ENCODE measurements at places on chromosomes 2 and 18.

GRCh38 chr2:210561475-210561874, 5.1 kb downstream of the CPS1 start:
- DNase-seq, result no peak

- no peak for DNase-seq
Measured at GRCh38 chr2:107278672-107279071, 392.7 kb upstream of the ST6GAL2 start.

GRCh38 chr18:48472610-48473009, 63.4 kb upstream of the ZBTB7C start:
- DNase-seq, result no peak

DNA sequence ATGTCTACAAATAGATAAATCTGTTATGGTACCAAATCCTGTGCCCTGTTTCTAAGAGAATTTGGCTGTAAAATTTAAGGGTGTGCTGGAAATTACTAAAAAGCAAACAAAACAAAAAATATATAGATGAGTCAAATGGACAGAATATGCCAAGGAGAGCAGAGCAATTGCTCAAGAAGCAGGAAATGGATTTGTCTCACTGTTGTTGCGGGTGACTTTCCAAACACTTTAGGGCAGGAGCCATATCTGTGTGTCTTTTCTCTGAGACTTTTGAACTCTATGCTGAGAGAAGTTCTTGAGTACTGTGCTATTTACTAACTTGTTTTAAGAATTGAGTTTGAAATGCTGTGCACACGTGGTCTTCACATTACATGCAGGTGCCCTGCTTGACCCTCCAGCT, 221.7 kb downstream of the PHLPP1 start:
- no peak for DNase-seq

GRCh38 chr18:13574355-13574754, 152.0 kb downstream of the FAM210A start:
- no peak for DNase-seq

DNA sequence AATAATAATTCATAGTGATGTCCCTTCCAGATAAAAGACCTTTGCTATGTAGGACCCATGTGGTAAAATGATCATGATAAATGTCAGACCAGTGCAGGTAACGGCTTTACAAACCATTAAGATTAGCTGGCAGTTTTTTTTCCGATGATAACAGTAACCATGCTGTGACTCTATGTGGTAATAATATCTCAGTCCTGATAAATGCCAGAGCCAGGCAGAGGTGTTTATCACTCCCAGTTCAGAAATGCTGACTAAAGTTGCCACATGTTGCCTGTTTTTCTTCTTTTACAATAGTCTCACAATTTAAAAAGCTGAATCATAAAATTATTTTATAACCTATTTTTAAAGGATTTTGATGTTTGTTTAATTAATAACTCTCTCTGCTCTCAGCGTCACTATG, 565.1 kb downstream of the ARHGAP15 start:
- DNase-seq, result no peak

DNA sequence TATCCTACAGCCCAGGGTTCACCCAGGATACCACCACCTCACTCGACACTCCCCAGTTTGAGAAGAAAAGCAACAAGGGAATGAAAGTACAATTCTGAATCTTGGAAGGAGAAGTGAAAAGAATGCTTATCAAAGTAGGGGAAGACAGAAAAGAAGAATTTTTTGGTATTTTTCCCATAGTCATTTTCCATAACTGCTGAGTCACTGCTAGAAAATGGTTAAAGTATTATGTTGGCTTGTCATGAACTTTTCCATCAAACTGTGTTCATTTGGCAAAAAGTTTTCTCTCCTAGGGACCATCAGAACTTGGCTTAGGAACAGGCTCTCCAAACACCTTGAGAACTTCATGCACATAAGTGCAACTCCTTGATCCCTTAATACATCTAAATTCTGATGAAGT, 192.0 kb downstream of the BCL11A start:
- DNase-seq, result no peak

GRCh38 chr2:236582968-236583367, 13.3 kb downstream of the ACKR3 start:
- DNase-seq, result no peak

DNA sequence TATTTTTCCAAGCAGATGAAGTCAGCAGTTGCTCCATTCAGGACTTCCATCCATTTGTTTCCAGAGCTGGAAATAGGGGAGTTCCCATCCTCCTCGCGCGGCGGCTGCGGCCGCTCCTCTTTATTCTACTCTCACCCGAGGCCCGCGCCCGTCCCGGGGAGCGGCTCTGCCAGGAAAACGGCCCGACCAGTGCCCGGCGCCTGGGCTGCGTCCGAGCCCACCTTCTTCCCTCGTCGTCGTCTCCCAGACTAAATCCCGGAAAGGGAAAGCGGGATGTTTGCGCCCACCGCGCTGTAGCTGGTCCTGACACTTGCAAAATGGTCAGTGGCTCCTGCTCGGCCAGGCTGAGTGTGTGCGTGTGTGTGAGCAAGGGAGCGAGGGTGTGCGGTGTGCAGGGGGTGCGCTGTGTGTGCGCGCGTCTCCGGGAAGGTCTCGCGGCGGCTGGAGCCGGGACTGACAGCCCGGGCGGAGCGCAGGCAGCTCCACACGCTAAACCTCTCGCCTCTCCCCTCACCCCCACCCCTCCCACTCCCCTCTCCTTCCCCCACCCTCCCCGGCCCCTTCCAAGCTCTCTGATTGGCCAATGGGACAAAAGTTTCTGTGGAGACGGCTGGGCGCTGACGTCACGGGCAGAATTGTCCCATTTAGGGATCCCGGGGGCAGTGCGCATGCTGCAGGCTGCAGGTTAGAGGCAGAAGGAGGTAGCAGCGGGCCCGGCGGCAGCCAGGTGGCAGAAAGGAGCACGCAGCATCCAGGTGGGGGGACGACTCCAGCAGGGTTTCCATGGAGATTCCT, at the start of gene NOL4:
NOL4 (minus strand) TSS at position 491 of the 795 bp plus-strand sequence. CDS start 1,660 bp downstream, outside the sequence.
- DNase-seq, result peak; percentile 58

GRCh38 chr2:226063704-226064440, 664.4 kb downstream of the NYAP2 start:
- DNase-seq, result no peak

- peak; percentile 58 for DNase-seq
Measured at GRCh38 chr2:150007815-150008430, 420.3 kb upstream of the MMADHC start.

DNA sequence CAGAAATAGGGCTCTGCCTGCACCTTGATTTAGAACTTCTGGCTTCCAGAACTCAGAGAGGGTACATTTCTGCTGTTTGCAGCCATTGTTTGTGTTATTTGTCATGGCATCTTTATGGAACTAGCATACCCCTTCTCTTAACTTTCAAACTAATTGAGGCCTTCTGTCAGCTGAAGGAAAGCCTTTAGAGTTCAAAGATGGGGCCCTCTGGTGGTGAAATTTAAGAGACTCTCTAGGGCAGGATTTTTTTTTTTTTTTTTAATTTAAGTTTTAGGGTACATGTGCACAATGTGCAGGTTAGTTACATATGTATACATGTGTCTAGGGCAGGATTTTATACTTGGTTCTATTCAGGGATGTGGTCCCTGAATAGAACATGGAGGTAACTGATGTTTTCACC, 260.6 kb upstream of the LINC00305 start:
- peak; percentile 49 for DNase-seq

DNA sequence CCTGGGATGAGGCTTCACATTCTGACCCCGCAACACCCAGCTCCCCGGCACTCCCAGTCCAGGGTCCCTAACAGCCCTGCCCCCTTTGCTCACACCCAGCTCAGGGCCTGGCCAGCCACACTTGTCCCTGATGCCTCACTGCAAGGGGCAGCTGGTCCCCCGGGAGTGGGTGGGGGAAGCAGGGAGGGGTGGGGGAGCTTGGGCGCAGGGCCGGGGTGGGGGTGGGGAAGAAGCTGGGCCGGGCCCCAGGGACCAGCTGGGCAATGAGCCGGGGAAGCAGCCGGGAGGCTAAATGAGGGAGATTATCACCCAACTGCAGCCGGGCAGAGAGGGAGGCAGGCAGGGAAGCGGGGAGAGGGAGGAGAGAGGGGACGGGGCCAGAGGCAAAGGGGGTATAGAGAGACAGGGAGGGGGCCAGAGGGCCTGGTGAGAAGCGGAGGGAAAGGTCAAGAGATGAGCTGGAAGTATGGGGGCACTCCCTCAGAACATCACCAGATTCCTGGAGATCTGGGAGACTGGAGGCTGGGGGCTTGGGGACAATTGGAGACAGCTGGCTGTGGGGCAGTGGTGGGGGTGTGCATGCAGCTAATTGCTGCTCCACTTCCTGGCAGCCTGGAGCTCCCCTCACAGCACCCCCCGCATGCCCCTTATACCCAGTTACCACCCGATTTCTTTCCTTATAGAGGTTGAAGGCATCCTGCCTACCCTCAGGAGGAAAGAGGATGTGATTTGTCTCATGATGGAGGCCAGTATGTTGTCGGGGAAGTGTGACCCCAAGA, 2.5 kb upstream of the ASIC4 start:
- no peak for DNase-seq

DNA sequence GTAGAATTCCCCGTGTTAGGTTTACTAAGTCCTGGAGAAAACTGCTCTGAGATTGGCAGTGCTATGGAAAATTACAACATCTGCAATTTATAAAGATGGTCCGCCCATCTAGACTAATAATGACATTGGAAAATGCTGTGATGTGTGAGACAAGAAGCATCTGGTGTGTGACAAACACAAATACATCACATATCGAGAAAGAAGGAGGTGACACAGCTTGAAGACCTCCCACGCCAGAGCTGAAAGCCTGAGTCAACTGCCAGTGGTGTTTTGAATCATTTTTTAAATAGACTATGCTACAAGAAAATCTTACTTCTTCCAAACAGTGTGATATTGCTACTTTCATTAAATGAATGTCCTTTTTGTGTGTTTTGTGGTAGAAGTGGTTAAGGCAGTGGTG, 8.6 kb upstream of the ANO7 start:
- DNase-seq, result no peak

DNA sequence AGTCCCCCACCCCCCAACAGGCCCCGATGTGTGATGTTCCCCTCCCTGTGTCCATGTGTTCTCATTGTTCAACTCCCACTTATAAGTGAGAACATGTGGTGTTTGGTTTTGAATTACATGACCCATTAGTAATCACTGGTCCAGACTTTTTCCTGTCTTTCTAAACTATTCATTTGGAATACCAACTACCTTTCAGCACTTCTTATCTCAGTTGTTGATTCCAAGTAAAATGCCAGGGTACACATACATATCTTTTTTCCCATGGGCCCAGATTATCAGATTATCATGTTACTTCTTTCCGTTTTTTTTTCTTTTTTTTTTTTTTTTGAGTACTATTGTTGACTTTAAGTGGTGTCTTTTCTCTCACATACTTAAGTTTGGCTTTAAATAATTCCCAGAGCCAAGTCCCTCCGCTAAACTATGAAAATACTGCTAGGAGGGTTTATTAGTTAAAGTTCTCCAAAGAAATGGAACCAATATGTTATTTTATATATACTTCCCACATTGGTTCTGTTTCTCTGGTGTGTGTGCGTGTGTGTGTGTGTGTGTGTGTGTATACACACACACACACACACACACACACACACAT, 389.3 kb downstream of the IRS1 start:
- no peak for DNase-seq

- no peak for DNase-seq
Measured at GRCh38 chr2:37868866-37869265, 56.2 kb upstream of the RMDN2 start.

GRCh38 chr18:56541793-56542192, 96.6 kb downstream of the TXNL1 start:
- peak; percentile 12 for DNase-seq

DNA sequence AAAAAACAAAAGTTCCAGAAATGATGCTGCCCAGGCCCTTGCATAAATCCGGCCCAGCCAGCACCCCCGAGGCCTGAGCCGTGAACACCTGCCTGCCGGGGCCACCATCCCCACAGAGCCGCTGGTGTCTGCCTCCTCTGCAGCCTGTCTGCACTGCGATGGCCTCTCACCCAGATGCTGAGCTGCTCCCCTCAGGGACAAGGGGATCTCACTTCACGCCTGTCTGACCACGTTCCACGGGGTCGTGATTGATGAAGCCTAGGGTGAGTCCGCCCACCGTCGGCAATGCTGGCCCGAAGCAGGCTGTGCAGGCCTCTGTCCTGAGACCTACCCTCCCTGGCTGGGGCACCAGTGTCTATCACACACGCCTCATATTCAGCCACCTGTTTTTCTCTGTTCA, 444.2 kb downstream of the EIPR1 start:
- DNase-seq, result no peak

GRCh38 chr2:11611251-11611650, 58.7 kb downstream of the NTSR2 start:
- DNase-seq, result no peak

DNA sequence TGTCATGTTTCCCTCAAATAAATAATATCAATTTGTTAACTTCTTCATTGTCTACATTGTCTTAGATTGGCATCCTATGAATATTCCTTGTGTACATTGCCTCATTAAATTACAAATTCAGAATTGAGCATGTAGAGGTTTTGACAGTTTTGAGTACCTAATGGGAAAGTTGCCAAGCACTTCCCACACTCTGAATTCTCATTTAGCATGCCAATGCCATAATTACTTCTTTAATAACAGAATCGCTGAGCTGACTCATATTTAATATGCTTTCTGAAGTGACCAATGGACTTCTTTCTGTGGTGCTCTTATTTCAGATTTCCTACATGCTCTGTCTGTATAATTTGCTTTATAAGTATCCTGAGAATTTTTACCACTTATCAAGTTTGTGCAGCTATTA, 114.4 kb upstream of the NOL4 start:
- DNase-seq, result no peak

DNA sequence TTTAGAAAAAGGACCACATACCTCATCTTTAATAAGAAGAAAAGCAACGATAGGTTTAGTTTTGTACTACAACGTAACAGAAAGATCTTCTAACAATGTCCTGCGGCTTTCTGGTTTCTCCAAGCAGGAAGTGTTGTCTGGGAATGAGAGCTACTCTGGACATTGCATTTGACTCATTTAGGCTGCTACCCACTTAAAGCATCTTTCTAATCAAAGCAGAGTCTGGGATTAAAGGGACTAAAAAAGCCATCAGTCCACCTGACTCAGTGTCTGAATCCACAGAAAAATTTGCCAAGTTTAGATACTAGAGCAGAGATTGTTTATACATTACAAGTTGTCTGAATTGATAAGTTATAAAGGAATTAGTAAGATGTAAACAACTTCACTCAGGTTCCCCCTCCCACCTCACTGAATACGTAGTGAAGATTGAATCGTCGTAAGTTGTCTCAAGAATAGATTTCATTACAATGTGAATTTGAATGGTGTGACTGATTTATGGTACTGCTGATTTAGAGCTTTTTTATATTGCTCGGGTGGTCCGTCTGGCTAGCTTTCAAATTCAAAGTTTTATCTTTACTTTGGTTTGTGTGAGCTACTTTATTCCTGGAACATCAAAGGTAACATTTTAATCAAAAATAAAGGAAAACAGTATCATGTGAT, 70.2 kb upstream of the SMIM21 start:
- DNase-seq, result no peak

- no peak for DNase-seq
Measured at GRCh38 chr2:218882866-218883366, 2.3 kb downstream of the WNT10A start.

DNA sequence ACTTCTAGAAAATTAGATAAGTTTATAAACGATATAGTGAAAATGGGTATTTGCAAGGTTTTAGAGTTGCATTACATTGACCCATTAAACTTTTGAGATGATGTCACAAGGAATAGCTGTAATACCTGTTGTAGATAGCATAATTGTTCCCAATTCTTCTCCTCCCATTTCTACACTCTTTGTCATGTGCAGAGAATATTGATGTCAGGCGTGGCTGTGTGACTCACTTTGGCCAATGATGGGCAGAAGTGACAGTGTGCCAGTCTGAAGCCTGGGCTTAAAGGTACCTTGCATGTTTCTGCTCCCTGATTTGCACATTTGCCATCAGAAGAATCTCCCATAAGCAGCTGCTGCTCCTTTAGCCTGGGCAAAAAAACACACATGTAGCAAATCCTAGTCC, 26.9 kb upstream of the CCBE1 start:
- no peak for DNase-seq

Data from RPMI8226 (cell line).